Left forelimb (tissue), 1 donor: ENCODE measurements at places on chromosomes 3 and 15.

DNA sequence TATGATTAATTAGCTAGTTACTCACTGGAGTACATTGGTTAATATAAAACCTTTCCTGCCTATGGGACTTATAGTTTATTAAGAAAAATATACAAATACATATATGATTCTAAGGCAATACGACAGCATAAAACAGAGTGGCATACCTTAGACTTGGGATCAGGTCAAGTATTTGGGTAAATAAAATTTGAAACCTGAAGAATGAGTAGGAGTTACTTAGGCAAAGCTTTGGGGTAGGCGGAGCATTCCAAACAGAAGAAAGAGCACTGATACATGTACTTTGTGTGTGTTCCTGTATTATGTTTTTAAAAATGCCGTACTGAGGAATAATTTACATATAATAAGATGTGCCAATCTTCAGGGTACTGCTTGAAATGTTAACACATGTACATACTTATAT lies 15.1 kb downstream of the ZPLD1 start:
- no peak for DNase-seq

- no peak for DNase-seq
These were observed 567.3 kb upstream of the ZNF717 start for GRCh38 chr3:76352511-76353284.

DNA sequence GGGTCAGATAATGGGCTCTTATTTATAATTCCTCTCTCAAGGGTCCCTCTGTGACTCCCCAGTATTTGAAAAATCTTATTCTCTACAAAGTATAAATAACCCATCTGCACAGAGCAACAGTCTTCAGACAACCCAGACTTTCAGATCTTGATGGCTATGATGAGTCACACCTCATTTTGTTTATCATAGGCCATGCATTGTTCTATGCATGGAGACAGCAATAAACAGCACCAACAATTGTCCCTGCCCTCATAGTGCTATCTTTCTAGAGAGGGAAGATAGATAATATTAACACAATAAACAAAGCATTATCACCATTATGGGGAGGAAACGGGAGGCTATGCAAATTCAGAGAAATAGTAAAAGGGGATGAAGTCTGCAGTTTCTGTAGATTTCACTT lies 13.4 kb downstream of the FHIT start:
- no peak for DNase-seq

GRCh38 chr3:2659896-2660295 lies 450.3 kb downstream of the IL5RA start:
- no peak for DNase-seq

- DNase-seq = no peak
These were observed 50.7 kb upstream of the FOXB1 start for GRCh38 chr15:59953392-59953883.

GRCh38 chr3:23055733-23056376 lies 147.3 kb upstream of the UBE2E2 start:
- no peak for DNase-seq

- no peak for DNase-seq
These were observed 40.5 kb downstream of the DPPA2 start for GRCh38 chr3:109275702-109276293.

DNA sequence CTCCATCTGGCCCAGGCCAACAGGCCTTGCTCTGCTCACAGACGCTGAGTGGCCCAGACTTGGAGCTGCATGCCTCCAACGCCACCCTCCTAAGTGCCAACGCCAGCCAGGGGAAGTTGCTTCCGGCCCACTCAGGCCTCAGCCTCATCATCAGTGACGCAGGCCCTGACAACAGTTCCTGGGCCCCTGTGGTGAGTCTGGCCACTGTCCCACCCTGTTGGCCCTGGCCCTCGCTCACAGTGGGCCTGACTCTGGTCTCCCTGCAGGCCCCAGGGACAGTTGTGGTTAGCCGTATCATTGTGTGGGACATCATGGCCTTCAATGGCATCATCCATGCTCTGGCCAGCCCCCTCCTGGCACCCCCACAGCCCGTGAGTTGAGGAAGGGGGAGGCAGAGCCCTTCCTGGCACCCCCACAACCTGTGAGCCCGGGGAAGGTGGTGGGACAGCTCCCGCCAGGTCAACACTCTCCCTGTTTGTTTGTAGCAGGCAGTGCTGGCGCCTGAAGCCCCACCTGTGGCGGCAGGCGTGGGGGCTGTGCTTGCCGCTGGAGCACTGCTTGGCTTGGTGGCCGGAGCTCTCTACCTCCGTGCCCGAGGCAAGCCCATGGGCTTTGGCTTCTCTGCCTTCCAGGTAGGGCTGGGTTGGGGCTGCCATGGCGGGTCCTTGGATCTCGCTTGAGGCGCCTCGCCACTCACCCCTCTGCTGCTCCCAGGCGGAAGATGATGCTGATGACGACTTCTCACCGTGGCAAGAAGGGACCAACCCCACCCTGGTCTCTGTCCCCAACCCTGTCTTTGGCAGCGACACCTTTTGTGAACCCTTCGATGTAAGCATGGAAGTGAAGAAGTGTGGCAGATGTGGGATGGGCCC lies 10.0 kb downstream of the NT5DC2 start:
- DNase-seq = no peak

DNA sequence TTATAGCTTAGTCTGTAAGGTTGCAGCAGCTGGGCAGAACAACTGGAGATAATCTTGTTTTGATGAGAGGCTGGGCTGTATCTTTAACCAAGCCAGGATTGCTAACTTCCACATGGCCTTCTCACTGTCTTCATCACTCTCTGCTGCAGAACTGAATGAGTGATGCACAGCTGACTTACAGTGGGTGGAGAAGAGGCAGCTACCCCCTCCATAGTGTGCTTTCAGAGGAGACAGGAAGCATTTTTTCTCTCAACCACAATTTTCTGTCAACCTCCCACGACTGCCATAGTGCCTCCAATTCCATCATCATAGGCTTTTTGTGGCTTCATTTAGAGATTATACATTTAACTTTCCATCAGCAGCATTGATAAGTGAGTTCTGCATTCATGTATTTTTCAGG lies 168.2 kb downstream of the CLSTN2 start:
- DNase-seq = no peak

DNA sequence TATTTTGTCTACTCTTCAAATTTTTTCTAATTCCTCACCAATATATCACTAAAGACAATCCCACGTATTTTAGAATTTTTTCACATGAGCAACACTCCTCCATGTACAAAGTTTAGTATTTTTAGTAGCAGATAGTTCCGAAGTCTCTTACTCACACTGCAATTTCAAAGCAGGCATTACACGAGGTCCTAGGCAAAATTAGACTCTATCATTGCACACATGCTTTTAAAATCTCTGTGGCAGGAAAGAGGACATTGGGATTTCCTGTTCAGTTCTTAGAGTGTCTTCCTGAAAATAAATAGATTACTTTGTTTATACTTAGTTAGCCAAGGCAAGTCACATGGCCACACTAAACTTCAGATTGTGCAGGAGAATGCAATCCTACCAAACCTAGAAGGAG lies 847.7 kb downstream of the ROBO2 start:
- DNase-seq = no peak

GRCh38 chr3:56839784-56840715 lies 38.3 kb upstream of the ARHGEF3 start:
- DNase-seq = no peak

- no peak for DNase-seq
These were observed 33.3 kb downstream of the CA12 start for GRCh38 chr15:63348392-63348791.

- no peak for DNase-seq
These were observed 412.4 kb upstream of the CBLB start for GRCh38 chr3:106281221-106281620.

DNA sequence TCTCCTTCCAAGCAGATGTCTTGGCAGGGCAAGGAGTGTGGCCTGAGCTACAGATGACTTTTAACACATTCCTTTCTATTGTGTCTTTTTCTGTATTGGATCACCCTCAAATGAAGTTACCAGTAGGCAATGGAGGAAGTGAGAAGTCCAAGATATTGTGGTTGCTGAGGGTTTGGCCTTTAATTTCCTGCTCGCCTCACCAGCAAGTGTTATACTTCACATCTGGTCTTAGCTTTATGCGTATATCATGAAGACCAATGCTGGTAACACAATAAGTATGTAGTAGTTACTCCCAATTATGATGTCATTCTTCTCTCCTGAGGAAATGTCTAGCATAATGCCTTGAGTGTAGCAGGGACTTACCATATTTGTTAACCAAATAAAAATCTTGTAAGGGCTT lies 179.9 kb downstream of the ZIC1 start:
- DNase-seq = no peak

GRCh38 chr3:5136211-5136918 lies 14.3 kb downstream of the ARL8B start:
- DNase-seq = no peak

GRCh38 chr15:45536934-45537333 lies 14.4 kb upstream of the SLC30A4 start:
- no peak for DNase-seq

- DNase-seq = no peak
These were observed 18.3 kb downstream of the CALML4 start for GRCh38 chr15:68186671-68187397.
